ENCODE measurements at places on chromosomes 2 and 18.

GRCh38 chr2:217121565-217121964, 261.7 kb upstream of the TNP1 start:
- DNase-seq = no peak

DNA sequence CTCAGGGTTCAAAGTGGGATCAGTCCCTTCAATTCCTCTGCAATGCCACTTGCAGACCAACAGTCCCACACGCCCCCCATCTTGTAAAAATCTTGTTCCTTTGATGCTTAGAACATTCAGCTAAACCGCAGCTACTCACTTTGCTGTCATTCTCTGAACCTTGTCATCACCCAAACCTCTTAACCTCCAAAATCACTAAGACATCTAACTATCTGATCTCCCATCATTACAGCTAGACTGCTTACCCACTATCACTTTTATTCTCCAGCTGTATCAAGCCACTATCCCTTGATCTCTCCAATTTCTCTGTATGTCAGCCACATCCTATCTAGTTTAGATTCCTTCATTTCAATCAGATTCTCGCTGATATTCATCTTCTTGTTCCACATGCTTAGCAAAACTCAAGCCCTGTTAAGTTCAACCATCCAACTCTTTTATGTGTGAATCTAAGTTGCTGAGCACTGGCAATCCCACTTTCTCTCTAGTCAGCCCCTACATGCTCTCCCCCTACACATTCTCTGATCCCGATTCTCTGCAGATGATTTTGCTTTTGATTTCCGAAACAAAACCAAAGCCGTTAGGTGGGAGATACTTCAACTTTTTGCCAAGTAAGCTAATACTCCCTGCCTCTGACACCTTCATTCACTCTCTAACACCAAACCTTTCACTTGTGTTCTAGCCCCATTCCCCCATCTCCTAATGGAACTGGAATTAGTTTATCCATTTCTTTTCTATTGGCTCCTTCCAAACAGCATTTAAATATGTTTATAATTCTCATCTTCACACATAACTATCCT, 4.6 kb downstream of the GTF3C2 start:
- no peak for DNase-seq

- no peak for DNase-seq
Measured at GRCh38 chr2:231117922-231118613, 6.8 kb downstream of the HTR2B start.

- DNase-seq = no peak
Measured at GRCh38 chr18:67636597-67637385, 120.3 kb upstream of the DSEL start.

- no peak for DNase-seq
Measured at GRCh38 chr2:129464036-129464435, 515.4 kb upstream of the RAB6C start.

GRCh38 chr2:31020713-31021112, 117.5 kb downstream of the GALNT14 start:
- no peak for DNase-seq

DNA sequence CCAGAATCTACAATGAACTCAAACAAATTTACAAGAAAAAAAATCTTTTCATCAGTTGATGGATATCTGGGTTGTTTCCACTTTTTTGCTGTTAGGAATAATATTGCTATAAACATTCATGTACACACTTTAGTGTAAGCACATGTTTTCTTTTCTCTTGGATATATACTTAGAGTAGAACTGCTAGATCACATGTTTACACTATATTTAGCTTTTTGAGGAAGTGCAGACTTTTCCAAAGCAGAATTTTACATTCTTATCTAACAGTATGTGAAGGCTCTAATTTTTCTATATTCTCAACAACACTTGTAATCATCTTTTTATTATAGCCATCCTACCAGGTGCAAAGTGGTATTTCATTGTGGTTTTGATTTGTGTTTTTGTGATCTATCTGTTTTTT, 103.6 kb upstream of the RMP24 start:
- DNase-seq = no peak
